Effector memory CD8-positive, alpha-beta T cell (primary cell): ENCODE measurements at places on chromosomes 16 and 17.

DNA sequence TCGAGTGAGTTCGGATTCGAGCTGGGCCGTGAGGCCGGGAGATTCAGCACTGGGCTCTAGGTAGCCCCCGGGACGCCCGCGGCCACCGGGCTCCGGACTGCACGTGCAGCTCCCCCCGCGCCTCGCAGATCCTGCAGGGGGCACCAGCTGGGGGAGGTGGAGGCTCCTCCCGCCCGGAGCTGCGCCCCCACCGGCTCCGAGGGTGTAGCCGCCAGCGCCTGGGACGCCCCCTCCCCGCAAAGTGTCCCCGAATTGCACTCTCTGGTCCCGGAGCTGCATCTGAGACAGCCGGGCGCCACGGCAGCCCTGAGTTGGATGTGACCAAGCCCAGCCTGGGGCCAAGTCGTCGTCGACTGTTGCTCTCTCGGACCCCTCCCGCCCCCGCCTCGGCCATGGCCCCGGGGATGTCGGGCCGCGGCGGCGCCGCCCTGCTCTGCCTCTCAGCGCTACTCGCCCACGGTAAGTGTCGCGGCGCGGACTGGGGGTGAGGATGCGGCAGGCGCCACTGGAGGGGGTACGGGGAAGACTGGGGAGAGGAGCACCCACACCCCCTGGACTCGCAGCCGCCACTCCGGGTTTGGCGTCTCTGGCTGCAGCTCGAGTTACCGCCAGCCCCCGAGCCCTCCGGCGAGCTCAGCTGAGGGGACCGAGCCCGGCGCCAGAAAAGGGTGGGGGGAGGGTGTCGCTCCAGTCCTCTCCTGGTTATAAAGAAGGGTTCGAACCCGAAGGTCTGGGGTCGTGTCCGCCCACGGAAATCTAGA, 1.5 kb downstream of the TMEM132E start:
- H3K27ac ChIP-seq, result no peak overlapping the region
- peak overlapping the region; percentile 83 for H3K4me3 ChIP-seq
- H3K36me3 ChIP-seq, result no peaks in the 10 kb centered on the region
- peaks cover 16% of the 10 kb centered on the region for H3K4me1 ChIP-seq
- H3K27me3 ChIP-seq, result peaks cover 75% of the 10 kb centered on the region

DNA sequence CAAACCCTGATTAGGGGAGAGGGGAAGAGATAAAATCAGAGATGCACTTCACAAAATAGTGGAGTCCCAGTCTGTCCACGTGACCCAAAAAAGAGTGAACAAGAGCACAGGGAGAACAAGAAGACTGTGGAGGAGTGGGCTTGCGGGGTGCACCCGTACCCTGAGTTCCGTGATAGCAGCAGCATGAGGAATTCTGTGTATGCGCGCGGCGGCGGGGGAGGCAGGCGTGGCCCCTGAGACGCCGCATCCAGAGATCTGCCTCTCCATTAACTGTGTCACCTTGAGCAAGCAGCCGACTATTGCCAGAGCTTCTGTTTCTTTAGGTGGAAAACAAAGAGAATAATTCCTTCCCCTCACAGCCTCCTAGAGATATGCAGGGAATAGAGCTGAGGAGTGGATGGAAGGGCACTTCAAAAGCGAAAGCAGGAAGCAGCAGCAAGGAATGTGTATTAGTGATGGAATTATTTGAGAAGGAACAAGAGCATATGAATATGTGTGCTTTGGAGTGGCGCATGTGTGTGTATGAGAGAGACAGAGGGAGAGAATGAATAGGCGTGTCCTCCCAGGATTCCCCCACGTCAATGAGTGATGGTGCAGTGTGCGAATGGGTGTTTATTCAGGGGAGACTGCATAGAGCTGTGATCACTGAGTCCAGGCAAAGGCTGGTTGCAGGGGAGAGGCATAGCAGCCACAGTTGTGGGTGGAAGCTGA, 10.4 kb upstream of the SOX9 start:
- H3K36me3 ChIP-seq, result no peaks in the 10 kb centered on the region
- H3K4me1 ChIP-seq, result no peaks in the 10 kb centered on the region
- H3K27ac ChIP-seq, result no peak overlapping the region
- no peak for DNase-seq

DNA sequence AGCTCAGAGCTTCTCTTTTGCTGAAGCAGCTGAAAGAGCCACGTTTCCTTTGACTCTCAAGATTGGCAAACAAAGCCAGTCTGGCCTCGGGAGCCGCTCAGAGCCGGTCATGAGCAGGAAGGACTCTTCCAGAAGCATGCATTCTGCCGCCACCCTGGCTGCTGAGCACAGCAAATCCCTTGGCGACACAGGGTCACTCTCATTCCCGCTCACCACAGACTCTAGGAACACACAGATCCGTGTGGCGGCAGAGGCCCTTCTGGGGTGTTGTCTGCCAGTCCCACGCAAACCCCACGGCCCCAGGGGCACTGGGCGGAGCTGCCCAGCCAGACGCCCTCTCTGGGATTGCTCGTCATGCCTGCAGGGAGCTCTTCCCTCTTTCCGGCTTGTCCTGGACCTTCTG, 157.0 kb downstream of the C16orf95 start:
- H3K4me3 ChIP-seq, result no peak overlapping the region
- no peak overlapping the region for H3K27ac ChIP-seq
- DNase-seq, result no peak
- H3K36me3 ChIP-seq, result peaks cover 4% of the 10 kb centered on the region

DNA sequence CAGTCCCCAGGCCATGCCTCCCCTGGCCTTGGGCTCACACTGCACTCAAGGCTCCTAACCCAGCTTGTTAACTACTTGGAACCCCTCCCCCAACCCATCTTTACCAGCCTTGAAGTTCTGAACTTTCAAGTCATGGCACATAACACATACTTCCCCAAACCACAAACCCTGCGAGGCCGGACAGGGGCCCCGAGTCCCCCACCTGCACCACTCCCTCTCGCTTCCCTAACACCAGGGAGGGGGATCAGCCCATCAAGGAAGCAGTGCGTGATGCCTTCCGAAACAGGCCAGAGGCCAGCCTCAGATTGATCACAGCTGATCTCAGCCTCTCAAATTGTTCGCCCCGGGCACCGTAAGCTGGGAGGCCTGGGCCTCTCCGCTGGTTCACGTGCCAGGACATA, 3.0 kb upstream of the NLRC3 start:
- H3K4me1 ChIP-seq, result peaks cover 43% of the 10 kb centered on the region
- no peaks in the 10 kb centered on the region for H3K27me3 ChIP-seq
- H3K36me3 ChIP-seq, result peaks cover 25% of the 10 kb centered on the region

GRCh38 chr16:88747588-88748301, 37.3 kb downstream of the PIEZO1 start:
- DNase-seq, result no peak
- peaks cover 19% of the 10 kb centered on the region for H3K36me3 ChIP-seq
- H3K27ac ChIP-seq, result no peak overlapping the region
- H3K27me3 ChIP-seq, result no peaks in the 10 kb centered on the region
- peaks cover 29% of the 10 kb centered on the region for H3K4me1 ChIP-seq
- H3K4me3 ChIP-seq, result no peak overlapping the region
